ENCODE measurements at places on chromosomes 12 and 14.

- DNase-seq, result no peak
Measured at GRCh38 chr12:108320507-108321293, 18.4 kb downstream of the CMKLR1 start.

DNA sequence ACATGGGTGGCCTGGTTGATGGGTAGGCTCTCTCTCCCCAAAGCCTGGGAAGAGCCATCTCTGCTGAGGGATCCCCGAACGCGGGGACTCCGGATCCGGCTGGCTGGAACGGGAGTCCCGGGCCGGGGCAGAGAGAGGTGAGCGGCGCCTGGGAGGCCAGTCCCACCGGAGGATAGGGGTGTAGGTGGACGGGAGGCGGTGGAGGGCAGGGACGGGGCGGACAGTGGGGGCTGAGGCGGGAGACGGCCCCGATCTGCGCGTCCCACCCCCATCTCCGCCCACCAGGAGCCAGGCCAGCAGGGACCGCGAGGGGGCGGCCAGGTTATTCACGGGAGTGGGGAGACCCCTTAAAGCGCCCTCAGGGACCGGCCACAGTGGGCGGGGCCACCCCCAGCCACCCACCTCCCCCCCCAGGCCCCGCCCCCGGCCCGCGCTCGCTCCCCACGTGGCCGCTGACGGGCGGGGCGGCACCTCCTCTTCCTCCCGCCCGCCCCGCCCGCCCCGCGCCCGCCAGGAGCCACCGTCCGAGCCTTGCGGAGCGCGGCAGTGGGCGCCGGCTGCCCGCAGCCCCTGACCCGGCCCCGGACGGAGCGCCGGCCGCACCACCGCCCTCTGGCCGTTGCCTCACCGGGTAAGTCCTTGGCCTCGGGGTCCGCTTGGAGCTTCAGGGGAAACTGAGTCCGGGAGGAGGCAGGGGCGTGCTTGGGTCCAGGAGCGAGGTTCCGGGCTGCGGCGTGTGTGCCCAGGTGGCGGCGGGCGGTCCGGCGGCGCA, at the start of gene INF2:
Gene INF2 (plus strand): TSS at position 510 of the 772 bp plus-strand sequence. CDS start 11,748 bp downstream, outside the sequence.
- DNase-seq, result peak; percentile 41

DNA sequence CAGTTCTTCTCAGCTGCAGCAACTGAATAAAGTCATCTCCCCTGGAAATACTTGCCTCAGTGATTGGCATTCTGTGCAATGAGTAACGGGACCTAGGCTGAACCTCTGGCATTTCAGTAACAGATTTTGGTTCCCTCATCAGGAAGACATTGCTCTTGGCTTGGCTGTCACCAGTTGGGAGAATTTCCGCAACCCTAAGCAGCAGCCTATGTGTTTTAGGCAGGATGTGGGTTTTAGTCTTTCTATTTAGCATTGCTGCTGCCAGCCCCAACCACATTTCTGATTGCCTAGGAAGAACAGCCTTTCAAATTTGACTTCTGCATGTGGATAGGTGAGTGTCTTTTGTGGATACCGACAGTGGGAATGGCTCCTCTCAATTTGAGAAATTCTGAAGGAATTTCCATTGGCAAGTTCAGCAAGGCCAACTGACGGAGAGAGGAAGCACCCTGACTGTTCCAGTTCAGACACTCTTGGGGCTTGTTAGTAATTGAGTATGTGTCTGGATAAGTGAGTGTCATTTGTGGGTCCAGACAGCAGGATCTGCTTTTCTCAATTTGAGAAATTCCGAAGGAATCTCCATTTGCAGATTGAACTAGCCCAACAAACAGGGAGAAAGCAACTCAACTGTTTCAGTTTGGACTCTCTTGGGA, 19.0 kb upstream of the CLEC2A start:
- DNase-seq, result no peak

DNA sequence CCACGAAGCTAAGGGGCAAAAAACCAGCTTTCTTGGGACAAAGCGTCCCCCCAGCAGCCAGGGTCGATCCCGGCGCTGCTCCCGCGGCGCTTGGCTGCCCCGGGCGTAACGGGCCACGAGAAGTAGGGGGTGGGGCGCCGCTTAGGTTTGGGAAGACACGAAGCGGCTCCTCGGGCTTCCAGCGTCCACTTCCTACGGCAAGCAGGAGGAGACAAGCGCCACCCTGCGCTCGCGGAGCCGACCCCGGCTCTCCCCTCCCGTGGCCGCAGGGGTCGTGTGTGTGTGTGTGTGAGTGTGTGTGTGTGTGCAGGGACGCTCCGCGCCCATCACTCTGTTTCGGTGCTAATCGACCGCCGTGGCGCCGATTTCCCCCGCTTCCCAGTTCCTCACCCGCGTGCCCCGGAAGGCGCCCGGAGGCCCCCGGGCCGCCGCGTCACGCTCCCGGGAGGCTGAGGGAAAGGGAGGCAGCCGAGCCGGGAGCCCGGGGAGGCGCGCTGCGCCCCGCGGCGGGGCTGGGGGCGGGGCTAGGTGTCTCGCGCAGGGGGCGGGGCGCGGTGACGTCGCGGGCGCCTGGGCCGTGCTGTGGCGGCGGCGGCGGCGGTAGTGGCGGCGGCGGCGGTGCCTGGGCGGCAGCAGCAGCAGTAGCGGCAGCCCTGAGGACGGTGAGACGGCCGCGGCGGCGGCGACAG, at the start of gene ERC1:
Gene ERC1 (plus strand): TSS at position 563 of the 689 bp plus-strand sequence. CDS start 36,681 bp downstream, outside the sequence.
- DNase-seq, result peak; percentile 76

- no peak for DNase-seq
Measured at GRCh38 chr14:35034440-35034833, 11.6 kb upstream of the FAM177A1 start.

- DNase-seq, result no peak
Measured at GRCh38 chr12:112096667-112097066, 11.9 kb downstream of the NAA25 start.

DNA sequence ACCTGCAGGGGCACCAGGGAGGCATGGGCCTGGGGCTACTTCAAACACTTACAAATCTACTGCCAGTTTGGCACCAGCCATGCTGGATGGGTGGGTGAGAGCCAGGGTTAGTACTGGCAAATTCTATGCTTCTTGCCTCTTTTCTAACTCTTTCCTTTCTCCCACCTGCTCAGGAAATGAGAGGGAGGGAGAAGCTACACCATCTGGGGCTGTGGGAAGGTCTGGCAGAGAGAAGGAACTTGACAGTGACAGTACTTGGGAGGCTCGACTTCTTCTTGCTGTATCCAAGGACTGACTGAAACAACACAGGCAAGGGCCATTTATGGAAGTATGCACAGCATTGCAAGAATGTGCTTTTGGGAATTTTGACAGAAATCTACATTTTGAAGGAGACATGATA, 149.6 kb upstream of the DYRK2 start:
- DNase-seq, result no peak

DNA sequence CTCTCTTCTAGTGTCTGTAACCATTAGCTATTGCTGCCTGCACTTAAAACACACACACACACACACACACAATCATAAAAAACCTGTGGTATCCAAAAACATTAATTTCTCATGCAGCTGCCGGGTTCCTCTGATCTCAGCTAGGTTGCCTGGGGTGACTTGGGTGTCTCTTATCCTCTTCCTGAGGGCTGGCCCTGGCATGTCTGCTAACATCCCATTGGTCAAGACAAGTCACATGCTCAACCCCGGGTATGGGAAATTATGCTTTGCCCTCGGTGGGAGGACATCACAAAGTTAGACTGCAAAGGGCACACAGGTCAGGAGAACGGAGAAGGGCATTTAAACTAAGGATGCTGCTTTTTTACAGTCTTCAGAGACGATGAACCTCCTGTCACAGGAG, 55.7 kb downstream of the TRPV4 start:
- peak; percentile 42 for DNase-seq

DNA sequence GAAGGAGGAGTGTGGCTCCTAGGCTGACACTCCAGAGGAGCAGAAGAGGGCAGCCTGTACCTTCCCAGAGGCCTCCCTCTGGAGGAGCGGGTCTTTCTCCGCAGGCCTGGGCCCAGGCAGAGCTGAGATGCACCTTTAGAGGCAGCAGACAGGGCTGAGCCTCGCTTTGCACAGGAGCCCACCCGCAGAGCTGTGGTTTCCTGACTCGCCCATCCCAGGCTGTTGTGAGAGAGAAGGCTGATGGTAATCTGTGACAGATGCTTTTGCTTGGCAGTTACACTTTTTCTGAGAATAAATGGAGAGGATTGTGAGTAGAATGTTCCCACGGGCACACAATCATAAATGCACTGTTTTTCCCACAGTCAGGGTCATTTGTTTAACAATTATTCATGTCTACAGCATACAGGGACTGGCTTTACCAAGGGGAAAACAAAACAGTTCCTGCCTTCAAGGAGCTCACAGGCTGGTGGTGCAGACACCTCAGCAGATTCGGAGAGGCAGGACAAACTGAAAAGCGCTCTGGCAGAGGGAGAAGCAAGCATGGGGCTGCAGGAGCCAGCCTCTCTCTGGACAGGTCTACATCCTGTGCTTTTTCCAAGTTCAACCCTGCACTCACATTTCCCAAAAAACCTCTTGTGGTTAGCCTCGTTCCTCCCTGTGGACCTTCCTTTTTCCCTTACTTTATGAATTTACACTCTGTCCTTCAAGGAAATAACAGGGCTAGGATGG, 13.9 kb downstream of the EVL start:
- DNase-seq, result no peak

All from posterior cingulate gyrus (tissue), 11 donors.